ENCODE measurements at places on chromosomes 11 and 22.

DNA sequence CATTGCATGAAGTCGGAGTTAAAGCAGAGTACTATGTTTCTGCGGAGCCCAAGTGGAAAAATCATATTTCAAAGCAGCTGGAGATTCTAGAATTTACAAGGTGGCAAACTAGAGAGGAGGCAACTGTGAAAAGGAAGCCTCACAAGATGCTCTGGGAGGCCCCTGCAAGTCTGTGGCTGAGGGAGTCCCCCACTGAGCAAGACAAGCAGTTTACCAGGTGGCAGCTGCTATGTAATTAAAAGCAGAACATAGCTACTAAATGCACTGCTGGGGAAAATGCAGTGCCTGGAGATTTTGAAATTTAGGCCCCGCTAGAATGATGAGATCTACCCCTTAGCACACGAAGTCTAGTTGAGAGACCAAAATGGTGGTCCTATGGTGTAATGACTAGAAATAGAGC is 728.0 kb downstream of the OPCML start:
- no peak for DNase-seq

DNA sequence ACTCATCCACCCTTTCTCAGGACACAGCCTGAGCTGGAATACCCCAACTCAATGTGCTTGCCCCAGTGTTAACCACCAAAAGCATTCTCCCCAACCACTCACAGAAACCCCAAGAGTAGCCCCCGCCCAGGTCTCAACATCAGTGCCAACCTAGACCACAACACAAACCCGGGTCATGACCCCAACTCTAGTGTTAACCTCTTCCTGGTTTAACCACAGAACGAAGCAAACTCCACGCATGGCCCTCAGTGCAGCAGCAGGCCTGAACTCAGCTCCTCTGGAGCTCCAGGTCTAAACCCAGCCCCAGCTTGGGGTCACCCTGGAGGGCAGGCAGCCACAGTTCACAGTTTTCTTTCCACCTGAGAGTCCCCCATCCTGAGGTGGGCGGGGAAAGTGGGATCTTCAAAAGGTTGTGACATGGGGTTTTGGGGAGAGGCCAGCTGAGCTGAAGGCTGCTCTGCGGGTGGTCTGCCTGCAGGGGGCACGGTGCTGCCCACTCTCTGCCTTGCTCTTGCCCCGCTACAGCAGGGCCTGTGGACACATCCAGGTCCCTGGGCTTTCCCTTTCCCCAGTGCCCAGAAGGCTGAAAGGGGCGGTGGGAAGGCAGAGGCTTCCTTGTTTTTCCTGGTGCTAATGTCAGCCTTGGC is 37.9 kb downstream of the NECTIN1 start:
- no peak for DNase-seq

GRCh38 chr11:68331338-68331947 is 19.1 kb downstream of the LRP5 start:
- DNase-seq = no peak

DNA sequence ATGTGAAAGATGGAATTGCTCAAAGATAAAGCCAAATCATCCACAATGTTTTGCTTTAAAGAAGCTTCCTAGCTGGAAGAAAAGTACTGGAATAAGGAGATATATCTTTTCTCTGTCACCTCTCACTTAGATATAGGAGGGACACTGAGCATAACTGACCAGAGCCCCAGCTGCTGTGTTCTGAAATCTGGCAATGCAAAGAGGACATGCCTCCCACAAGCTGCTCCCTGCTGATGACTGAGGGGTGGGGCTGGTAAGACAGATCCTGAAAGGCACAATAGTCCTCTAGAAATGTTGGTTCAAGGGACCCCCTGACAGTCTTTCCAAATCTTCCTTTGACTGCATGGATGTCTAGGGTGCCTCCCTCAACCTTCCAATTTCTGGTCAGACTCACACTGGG is 67.0 kb downstream of the SC5D start:
- no peak for DNase-seq

GRCh38 chr11:76844511-76844910 is 16.2 kb upstream of the ACER3 start:
- DNase-seq = no peak

GRCh38 chr11:64063777-64064176 is 28.0 kb downstream of the FLRT1 start:
- no peak for DNase-seq

DNA sequence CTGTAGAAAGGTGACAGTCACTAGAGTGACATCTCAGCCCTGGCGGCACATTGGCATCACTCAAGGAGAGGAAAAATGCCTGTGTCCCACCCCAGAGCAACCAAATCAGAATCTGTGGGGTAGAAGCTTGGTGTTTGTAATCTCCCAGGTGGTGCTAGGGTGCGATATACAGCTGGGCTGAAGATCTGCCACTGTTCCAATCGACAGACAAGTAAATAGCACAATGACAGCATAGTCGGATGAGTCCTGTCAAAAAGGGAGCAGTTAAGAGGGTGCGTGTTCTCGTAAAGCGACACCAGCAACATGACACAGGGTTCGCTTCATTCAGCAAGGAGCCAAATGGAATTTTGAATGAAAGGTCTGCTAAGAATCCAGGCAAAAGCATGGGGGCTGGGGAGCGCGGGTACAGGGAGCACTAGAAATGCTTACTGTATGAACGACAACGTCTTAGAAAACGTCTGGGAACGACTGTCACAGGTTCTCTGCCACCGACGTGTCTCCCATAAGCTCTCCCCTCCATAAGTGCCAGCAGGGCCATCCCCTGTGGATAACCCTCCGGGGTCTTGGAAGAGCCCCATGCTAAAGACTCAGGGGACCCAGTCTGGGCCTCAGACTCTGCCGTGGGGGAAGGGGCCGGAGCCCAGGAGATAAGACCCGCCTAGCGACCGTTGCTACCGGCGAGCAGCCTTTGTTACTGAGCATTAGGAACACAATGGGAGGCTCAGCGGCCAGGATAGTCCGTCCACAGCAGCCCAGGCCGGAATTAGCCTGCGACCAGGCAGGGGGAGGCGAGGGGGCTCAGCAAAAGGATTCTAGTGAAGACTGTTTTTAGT is 20.8 kb downstream of the ADA2 start:
- no peak for DNase-seq

DNA sequence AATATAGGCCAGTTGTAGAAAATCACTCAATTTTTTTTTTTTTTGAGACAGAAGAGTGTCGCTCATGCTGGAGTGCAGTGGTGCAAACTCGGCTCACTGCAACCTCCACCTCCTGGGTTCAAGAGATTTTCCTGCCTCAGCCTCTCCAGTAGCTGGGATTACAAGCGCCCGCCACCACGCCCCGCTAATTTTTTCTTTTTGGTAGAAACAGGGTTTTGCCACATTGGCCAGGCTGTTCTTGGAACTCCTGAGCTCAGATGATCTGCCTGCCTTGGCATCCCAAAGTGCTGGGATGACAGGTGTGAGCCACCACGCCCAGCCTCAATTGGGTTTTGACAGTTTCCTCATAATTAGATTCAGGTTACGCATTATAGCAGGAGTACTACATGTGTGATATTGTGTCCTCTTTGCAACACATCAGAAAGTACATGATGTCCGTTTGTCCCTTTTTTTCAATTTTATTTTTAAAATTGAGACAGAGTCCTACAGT is 2.6 kb upstream of the ATP6V1E1 start:
- DNase-seq = no peak

- no peak for DNase-seq
Observed at GRCh38 chr11:77525455-77526091, 51.7 kb upstream of the PAK1 start.

GRCh38 chr11:120172054-120172911 is 34.4 kb upstream of the TRIM29 start:
- no peak for DNase-seq

GRCh38 chr11:13309156-13309555 is 31.6 kb downstream of the BMAL1 start:
- no peak for DNase-seq
